A673 (cell line): ENCODE measurements at places on chromosomes 3 and 15.

DNA sequence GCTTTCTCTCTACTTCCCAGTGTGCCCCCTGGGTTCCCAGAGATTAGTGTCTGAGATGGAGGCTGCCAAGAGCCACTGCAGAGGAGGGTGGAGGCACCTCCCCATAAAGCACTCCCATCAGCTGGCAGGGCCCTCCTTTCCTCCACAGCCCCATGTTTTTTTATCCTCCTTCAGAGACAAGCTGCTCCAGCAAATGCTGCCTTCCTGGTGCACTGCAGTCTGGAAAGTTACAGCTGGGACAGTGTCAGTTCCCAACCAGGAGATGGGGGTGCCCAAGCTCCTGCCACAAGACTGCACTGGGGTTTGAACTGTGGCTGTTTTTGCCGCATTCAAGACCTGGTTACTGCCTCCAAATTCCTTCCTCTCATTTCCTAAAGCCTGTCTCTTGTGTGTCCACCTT, 206.1 kb downstream of the CADPS start:
- DNase-seq, result no peak

DNA sequence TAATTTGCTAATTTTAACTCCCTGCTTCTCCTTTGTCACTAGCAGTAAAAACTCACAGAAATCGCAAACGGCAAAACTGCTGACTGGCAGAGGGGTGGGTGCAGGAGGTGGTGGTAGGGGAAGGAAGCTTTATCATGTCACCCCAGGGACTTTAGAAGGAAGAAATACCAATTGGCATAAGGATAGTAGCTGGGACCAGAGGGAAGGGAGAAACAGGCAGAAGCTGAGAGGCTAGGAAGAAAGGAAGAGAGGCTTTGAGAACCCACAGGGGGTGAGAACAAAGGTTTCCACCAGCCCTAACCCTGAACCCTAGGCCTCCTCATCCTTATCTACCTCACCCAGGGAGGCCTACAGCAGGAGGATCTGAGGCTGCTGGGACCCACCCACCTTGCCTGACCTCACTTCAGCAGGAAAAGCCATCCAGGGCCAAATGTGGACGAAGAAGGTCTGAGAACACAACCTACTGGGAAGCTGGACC, 10.7 kb downstream of the ITGB5 start:
- DNase-seq, result peak; percentile 65

DNA sequence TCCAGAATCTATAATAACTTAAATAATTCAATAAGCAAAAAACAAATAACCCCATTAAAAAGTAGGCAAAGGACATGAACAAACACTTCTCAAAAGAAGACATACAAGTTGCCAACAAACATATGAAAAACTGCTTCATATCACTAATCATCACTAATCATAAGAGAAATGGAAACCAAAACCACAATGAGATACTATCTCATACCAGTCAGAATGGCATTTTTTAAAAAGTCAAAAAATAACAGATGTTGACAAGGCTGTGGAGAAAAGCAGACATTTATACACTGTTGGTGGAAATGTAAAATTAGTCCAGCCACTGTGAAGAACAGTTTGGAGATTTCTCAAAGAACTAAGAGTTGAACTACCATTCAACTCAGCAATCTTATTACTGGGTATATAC, 19.5 kb upstream of the ZMAT3 start:
- DNase-seq, result no peak

GRCh38 chr3:127196466-127197299, 3.8 kb downstream of the PRR23E start:
- no peak for DNase-seq

- DNase-seq, result peak; percentile 29
These were observed 657.5 kb downstream of the GRM7 start for GRCh38 chr3:7518456-7518855.

DNA sequence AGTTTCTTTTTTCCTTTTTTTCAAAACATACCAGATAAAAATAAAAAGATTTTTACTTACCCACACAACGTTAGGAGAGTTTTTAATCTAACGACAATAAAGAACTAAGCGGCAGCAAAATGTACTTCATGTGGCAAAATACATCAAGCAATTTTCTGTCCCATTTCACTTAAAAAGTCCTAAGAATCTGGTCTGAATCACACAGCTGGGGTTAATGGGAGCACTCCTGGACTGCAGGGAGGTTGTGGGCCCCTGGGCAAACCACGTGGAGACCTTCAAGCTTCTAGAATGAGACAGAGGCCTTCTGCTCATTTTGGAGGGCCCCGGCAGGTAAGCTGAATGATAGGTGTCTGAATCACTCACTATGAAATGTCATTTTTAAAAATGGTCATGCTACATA, 193.8 kb downstream of the RORA start:
- no peak for DNase-seq

GRCh38 chr15:41594801-41595746, 36.1 kb downstream of the TYRO3 start:
- no peak for DNase-seq

DNA sequence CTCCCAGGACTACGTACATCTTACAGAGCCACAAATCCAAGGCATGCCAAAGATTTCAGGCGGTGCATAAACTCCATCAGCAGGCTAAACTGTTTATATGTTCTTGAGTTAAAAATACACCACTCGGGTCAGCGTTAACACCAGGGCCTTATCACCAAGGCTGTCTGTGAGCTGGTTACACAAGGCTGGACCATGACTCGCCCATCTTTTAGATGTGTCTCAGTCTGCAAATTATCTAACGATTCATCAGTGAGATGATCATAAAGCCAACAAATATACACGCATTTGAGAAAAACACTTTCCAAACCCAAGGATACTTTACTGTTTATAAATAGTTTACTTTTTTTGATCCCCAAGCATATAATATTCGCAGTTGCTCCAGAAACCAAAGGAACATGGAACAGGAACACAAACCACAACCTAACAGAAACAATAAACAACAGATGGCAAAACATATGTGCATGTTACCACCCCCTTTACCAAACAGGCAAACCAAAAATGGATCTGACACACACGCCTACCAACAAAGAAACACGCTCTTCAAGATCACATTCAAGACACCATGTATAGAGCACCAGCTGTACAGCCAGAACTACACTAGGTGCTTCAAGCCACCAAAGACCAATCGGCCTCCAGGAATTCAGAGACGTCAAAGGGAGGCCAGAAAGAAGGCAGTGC, 15.4 kb downstream of the LRIG1 start:
- no peak for DNase-seq

GRCh38 chr3:184558726-184559125, 2.9 kb upstream of the EPHB3 start:
- DNase-seq, result no peak

DNA sequence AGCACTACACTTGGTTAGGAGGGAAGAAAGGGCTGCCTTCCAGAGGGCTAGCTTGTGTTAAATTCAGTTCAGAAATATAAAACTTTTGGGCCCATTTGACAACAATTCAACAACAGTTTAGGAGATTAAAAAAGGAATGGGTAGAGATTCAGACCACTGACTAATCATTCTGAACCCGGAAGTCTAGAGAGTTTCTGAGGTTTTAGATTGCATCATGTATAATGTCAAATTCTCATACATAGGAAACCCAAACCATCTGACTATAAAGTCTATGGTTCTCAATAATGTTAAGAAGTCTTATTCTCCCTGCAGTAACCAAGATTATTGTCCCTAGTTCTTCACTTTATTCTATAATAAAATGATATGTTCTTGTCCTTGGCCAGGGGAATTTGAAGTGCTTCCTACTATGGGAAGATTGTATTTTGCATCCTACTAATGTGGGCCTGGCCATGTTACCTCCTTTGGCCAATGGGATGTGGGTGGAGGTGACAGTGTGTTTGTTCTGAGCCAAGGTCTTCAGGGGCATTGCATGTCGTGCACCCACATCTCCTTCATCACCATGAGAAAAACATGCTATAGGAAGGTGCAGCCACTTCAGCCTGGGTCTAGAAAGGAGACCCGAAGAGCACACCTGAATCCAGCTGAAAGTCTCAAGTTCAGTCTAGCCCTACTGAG, 66.4 kb upstream of the CCNL1 start:
- DNase-seq, result no peak

- DNase-seq, result no peak
These were observed 16.4 kb downstream of the APBA2 start for GRCh38 chr15:28901987-28902745.

GRCh38 chr3:186909078-186909853, 21.1 kb upstream of the ST6GAL1 start:
- DNase-seq, result no peak

DNA sequence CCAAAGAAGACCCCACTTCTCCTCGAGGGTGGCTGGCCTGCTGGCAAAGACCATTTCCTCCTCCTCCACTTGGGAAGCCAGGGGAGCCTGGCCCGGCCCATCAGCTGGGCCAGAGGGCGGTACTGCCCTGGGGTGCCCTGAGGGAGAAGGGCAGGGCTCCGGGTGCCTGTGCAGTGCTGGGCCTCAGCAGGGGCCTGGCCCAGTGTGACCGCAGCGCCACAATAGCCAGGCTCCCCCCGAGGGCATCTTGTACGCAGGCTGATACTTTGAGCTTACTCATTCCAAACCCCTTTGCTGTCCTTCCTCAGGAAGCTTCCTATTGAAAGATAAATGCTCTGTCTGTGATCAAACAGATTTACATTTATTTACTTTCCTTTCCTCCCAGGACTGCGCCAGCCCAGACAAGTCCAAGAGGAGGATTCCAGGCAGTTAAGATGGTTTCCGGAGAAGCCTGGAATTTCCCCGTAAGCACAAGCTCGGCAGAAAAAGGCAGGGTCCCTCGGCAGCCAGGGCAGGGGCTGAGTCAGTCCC, 240.1 kb downstream of the XXYLT1 start:
- peak; percentile 70 for DNase-seq

- DNase-seq, result peak; percentile 55
These were observed 669.5 kb downstream of the SQOR start for GRCh38 chr15:46304321-46304720.

DNA sequence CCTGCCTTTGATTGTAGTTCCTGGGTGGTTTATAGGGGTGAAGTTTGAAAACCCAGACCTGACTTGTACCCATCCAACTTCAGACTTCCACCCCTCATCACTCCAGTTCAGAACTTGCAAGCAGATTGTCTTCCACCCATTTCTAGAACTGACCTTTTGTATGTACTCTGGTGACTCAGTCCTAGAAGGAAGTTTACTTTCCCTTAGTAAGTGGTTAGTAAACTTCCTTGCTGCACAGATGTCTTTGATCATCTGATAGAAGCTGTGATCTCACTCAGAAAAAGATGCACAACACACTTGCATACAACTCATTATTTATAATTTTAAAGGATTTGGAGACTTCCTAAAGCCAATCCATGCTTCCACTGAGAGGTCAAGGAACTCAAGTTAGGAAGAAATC, 368.0 kb downstream of the MFSD1 start:
- DNase-seq, result no peak

DNA sequence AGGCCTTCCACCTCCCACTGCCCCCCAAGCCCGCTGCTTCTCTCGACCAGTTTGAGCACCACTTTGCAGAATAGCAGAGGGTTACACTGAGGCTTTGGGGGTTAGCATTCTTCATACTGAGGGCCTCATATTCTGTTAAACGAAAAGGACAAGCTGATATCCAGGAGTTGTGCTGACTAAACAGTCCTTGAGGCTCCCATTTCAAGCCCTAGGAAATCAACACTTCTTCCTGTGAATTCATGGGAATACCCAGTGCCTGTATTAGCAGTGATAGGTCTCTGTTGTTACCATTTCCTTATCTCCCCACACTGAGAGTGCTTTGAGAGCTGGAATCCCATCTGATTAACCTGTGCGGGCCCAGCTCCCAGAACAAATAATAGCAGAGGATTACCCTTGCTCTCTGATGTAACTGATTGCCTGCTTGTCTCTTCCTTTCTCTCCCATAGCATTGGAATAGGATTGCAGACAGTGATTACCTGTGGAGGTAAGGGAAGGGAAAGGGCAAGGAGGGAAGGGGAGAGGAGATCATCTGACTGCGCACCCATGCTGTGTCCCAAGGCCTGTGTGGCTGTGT, 930 bp downstream of the FBXW12 start:
- no peak for DNase-seq
